ENCODE measurements at places on chromosomes 1 and 21. TPM values are rescaled to one million over a fixed set of nuclear protein-coding genes. Genes with fewer than 3 reads are reported as not detected.

Gene CDK18
- 0.45 TPM for polyA plus RNA-seq

Gene SMCP
- not detected for polyA plus RNA-seq

Gene PTPRF
- polyA plus RNA-seq, result 97.0 TPM

Gene SOAT1
- polyA plus RNA-seq, result 12.3 TPM

Gene ZFYVE9
- 9.8 TPM for polyA plus RNA-seq
